ENCODE measurements at places on chromosomes 13 and 19.
A peak's percentile ranks its signal among the peaks of the same experiment; 100 is the strongest.

GRCh38 chr13:28204043-28204442 is 65.7 kb downstream of the PAN3 start:
- H3K27ac ChIP-seq: no peak overlapping the region
- no peaks in the 10 kb centered on the region for H3K36me3 ChIP-seq
- no peaks in the 10 kb centered on the region for H3K4me1 ChIP-seq
- DNase-seq: no peak

DNA sequence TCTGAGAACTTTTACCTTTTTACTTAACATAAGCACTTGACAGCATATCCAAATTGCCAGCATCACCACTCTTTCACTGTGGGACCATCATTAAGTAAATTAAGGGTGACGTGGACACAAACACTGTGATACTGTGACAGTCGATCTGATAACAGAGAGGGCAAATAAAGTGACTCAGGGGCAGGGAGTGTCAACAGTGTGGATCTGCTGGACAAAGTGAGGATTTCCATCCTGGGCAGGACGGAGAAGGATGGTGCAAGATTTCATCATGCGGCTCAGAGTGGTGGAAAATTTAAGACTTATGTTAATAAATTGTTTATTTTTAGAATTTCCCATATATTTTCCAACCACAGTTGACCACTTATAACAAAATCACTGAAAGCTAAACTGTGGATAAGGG is 60.0 kb upstream of the WDFY2 start:
- peaks cover 1% of the 10 kb centered on the region for H3K4me1 ChIP-seq
- no peaks in the 10 kb centered on the region for H3K36me3 ChIP-seq
- no peaks in the 10 kb centered on the region for H3K27me3 ChIP-seq
- H3K27ac ChIP-seq: no peak overlapping the region
- H3K4me3 ChIP-seq: no peak overlapping the region

GRCh38 chr19:56273563-56274117 is 1.1 kb downstream of the EDDM13 start:
- H3K4me3 ChIP-seq: no peak overlapping the region
- no peaks in the 10 kb centered on the region for H3K36me3 ChIP-seq
- H3K27me3 ChIP-seq: no peaks in the 10 kb centered on the region
- no peak overlapping the region for H3K27ac ChIP-seq
- H3K4me1 ChIP-seq: no peaks in the 10 kb centered on the region

GRCh38 chr13:48749144-48749543 is 95.4 kb downstream of the CYSLTR2 start:
- no peak overlapping the region for H3K27ac ChIP-seq
- H3K27me3 ChIP-seq: no peaks in the 10 kb centered on the region
- no peak overlapping the region for H3K4me3 ChIP-seq
- no peaks in the 10 kb centered on the region for H3K4me1 ChIP-seq

GRCh38 chr13:38167164-38167822 is 182.4 kb upstream of the UFM1 start:
- no peaks in the 10 kb centered on the region for H3K4me1 ChIP-seq
- no peaks in the 10 kb centered on the region for H3K36me3 ChIP-seq
- H3K4me3 ChIP-seq: no peak overlapping the region
- no peak overlapping the region for H3K27ac ChIP-seq

DNA sequence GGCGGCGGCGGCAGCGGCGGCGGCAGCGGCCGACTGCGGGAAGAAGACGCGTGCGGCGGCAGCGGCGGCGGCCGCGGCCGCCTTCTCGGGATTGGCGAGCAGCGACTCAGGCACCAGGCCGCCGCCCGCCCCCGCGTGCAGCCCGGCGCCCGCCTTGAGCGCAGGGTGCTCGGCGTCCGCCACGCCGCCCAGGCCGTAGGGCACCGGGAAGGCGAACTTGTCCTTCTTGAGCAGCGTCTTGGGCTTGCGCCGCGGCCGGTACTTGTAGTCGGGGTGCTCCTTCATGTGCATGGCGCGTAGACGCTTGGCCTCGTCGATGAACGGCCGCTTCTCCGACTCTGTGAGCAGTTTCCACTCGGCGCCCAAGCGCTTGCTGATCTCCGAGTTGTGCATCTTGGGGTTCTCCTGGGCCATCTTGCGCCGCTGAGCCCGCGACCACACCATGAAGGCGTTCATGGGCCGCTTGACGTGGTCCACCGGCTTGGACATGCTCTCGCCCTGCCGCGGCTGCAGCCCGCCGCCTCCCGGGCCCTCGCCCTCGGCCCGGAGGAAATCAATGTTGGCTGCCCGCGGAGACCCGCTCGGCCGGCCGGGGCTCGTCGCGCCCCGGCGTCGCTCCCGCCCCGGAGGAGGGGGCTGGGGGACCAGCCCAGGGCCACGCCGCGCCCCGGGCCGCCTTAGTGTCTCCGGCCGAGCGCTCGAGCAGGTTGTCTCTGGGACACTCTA is 621 bp downstream of the SOX21 start:
- H3K27ac ChIP-seq: peak overlapping the region; percentile 76
- H3K27me3 ChIP-seq: no peaks in the 10 kb centered on the region
- H3K4me1 ChIP-seq: peaks cover 6% of the 10 kb centered on the region
- peak overlapping the region; percentile 99 for H3K4me3 ChIP-seq

GRCh38 chr19:17743874-17744580 is 7.2 kb upstream of the FCHO1 start:
- DNase-seq: no peak
- no peaks in the 10 kb centered on the region for H3K36me3 ChIP-seq
- peaks cover 4% of the 10 kb centered on the region for H3K4me1 ChIP-seq
- no peak overlapping the region for H3K4me3 ChIP-seq

GRCh38 chr19:2604747-2605329 is 97.7 kb downstream of the GNG7 start:
- H3K4me1 ChIP-seq: peaks cover 11% of the 10 kb centered on the region
- DNase-seq: no peak
- H3K27me3 ChIP-seq: peaks cover 24% of the 10 kb centered on the region
- no peak overlapping the region for H3K4me3 ChIP-seq
- no peak overlapping the region for H3K27ac ChIP-seq
- no peaks in the 10 kb centered on the region for H3K36me3 ChIP-seq

DNA sequence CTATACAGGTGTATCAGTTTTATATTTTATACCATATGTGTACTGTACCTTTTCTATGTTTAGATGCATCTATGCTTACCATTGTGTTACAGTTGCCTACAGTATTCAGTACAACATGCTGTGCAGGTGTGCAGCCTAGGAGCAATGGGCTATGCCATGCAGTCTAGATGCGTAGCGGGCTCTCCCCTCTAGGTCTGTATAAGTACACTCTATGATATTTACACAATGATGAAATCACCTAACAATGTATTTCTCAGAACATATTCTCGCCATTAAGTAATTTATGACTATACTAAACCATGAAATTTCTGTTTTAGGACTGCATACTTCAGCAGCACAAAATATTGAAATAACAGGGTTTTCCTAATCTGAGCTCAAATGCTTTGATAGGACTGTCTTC is 179.6 kb downstream of the RFC3 start:
- H3K36me3 ChIP-seq: no peaks in the 10 kb centered on the region
- no peaks in the 10 kb centered on the region for H3K27me3 ChIP-seq
- H3K27ac ChIP-seq: no peak overlapping the region
- no peaks in the 10 kb centered on the region for H3K4me1 ChIP-seq

Data from neuronal stem cell (in vitro differentiated cells).